ENCODE measurements at places on chromosomes 2 and 18.

- peak; percentile 40 for DNase-seq
These were observed 50.6 kb downstream of the DPYSL5 start for GRCh38 chr2:26898480-26899078.

DNA sequence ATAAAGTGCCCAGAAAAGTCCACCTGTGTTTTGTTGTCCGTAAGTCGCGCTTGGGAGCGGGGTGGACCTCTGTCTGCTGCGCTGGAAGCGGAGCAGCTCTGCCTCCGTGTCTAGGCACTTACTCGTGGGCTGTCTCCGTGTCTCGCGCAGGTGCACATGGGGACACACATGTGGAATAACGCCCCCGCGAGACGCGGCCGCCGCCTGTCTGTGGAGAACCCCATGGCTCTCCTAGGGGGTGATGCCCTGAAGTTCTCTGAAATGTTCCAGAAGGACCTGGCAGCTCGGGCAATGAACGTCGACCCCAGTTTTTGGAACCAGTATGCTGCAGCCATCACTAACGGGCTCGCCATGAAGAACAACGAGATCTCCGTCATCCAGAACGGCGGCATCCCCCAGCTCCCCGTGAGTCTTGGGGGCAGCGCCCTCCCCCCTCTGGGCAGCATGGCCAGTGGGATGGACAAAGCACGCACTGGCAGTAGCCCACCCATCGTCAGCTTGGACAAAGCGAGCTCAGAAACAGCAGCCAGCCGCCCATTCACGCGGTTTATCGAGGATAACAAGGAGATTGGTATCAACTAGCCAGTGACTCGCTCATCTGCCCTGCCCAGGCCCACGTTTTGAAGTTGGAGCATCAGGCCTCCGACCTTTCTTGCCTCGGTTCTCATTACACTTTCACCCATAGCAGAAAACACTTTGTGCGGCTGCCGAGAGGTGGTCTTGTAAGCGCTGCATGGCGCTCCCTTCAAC is 17.3 kb downstream of the SALL3 start:
- DNase-seq, result no peak

DNA sequence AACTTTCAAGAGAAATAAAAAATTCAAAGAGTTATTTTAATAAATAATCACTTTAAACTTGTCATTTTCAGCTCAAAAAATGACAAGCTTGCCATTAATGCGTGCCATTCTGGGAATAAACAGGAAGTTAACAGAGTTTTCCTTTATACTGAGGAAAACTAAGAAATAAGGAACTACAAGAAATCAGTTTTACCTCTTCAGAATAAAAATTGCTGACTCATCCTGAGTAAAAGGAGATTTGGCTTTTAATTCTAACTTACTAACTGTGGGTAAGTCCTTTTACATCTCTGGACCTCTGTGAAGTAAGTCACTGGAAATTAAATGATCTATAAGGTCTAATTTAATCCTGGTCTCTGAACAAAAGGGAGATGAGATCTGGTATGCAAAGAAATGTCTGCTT is 16.1 kb downstream of the CEBPZ start:
- no peak for DNase-seq

GRCh38 chr2:229586746-229587705 is 127.3 kb downstream of the DNER start:
- peak; percentile 80 for DNase-seq

DNA sequence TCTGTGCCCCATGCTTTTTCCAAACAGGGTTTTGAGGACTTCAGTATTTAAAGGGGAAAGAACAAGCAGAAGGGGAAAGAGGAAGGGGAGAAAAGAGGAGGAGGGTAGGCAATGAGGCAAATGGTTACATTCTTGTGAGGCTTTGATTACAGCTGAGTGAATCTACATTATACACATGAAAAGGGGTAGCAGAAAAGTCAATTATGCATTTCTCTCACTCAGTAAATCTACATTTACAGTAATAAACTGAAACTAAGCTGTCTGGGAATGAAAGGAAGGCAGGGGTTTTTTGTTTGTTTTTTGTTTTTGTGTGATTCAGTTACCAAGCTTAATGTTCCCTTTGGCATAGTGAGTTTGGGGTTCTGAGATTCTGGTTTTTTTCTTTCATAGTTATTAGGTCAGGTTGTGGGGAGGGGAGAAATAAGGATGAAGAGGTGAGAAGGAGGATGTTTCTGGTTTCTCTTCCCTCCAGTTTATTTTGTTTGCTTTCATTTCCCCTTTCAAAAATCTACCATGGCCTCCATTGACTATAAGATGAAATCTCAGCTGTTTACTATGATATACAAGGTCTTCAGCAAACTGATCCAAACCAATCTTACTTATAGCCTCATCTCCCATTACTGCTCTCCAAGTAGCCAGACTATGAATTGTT is 18.7 kb downstream of the C18orf63 start:
- no peak for DNase-seq

GRCh38 chr2:163735685-163736432 is at the start of gene FIGN:
Gene FIGN (minus strand): TSS chr2:163736008. CDS start chr2:163734927, 1,081 bp downstream.
- DNase-seq, result peak; percentile 55

DNA sequence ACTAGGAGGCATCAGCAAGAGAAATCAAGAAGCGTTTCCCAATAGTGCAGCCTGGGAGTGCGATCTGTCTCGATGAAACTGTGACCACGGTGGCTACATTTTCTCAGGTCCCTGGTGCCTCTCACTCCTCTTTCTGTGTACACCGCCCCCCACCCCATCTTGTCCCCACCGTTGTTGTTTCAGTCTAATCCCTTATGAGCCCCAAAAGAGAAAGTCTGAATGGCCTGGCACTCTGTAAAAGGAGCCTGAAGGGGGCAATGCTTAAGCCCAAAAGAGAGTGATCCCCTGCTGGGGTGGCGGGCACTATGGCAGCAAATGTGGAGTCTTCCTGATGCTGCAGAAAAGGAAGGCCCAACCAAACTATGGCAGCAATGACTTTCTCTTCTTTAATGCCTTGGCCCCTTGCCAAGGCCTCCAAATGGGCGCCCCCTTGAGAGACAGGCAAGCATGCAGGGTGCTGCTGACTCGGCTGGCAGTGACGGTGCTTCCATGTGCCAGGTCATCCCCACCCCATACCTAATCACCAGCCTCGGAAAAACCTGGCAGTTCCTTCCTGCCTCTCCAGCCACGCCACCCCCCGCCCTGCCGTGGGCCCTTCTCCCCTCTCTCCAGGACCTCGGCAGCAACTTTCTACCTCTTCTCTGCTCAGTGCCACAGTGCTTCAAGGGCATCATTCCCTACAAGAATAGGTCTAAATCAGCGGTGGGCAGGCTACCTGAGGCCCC is 123.0 kb downstream of the CYP26B1 start:
- DNase-seq, result no peak

DNA sequence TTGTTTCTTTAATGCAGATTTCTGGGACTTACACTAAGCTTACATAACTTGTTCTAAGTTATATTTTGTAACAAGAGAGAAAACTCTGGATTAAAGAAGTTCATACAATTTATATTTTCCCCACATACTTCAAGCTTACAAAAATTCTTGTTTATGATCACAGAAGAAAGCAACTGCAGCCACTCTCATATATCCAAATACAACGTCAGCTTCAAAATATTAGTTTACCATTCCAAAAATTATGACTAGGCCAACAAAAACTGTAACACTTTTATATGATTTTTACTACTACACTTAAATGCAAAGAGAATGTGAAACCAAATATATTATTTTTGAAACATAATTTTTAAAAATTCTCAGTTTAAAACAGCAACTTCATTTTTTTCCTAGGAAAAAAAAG is 30.9 kb downstream of the LPIN2 start:
- DNase-seq, result no peak

DNA sequence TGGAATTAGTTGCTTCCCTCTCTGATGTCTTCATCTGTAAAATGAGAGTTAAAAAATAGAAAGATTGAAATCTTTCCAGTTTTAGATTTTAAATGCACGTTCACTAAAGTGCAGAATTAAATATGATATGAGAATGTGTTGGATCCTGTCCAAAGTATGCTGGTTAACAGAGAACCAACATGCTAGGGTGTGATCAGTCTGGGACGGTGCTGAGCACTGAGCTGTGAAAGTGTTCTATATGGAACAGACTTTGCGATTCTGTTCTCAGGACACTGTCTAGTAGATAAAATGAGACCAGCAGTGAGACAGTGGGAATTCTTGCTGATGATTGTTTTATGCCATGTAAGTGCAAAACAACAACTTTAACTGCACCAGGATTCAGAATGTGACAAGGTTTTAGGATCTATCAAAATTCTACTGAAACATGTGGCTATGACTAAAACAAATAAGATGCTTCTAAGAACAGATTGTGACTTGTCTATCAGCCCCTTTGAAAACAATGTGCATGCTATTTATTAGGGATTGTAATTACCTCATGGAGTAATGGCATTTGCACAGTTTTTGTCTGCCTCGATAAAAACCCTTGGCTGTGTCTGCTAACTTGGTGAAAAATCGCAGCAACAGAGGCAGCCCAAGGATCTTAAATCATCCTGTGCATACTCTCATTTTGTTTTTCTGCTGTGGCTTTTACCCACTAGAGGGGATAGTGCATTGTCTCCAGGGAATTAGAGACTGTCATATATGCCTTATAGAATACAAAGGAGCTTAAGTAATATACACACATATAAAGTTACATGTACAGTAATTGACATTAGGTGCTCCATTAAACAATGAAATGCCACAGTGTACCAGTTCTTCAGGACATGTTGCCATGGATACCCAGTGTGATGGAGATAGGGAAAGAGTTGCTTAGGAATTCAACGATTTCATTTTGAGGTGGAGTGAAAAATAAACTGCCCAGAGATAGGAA is 55.1 kb downstream of the MAP3K20 start:
- DNase-seq, result no peak

GRCh38 chr2:144780983-144781382 is 261.1 kb upstream of the ZEB2 start:
- no peak for DNase-seq

GRCh38 chr18:77161383-77161782 is 28.8 kb upstream of the MBP start:
- DNase-seq, result no peak

- no peak for DNase-seq
These were observed 469.3 kb upstream of the MEX3C start for GRCh38 chr18:51666763-51667191.

GRCh38 chr18:59802031-59802430 is 97.8 kb upstream of the PMAIP1 start:
- no peak for DNase-seq

DNA sequence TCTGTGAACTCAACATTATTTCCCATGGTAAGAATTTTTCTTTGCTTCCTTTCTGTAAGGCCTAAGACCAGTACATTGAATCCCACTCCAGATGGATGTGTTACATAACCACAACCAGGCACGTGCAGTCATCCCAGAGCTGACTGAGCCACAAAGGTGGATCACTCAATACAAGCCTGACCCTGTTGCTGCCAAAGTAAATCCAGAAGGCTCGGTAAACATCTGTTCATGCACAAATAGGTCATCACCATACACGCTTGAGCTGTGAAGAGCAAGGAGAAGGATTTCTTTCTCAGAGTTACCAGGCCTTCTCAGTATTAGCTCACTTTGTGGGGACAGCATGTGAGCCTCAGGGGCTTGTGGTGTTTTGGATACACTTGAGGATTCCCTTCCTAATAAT is 791.4 kb upstream of the FANCL start:
- no peak for DNase-seq
